ENCODE measurements at places on chromosomes 6 and 20.

DNA sequence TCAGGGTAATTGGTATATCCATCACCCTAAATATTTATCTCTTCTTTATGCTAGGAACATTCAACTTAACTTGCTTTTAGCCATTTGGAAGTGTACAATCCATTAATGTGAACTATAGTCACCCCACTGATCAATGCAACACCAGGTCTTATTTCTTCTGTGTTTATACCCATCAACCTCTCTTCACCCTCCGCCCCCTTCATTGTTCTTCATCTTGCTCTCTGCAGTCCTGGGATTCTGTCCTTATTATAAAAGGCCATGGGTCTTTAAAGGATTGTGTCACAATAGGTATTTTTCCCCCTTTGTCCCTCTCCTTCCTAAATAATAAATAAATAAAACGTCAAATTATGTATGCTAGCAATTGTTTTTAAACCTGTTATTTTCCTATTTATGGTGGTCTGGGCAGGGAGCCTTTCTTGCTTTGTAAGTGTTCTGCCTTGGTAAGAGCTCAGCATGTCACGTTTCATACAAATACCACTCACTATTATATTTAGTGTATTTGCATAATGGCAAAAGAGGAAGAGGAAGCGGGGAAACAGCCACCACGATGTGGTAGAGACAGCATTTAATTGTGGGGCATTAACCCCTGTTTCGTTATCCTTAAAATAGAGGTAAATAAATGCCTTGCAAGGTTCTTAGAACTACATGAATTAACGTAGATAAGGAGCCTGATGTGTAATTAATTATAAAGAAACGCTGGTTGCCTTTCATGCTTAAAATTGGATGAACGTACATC is 1.9 kb downstream of the ABRACL start:
- peak; percentile 41 for DNase-seq

DNA sequence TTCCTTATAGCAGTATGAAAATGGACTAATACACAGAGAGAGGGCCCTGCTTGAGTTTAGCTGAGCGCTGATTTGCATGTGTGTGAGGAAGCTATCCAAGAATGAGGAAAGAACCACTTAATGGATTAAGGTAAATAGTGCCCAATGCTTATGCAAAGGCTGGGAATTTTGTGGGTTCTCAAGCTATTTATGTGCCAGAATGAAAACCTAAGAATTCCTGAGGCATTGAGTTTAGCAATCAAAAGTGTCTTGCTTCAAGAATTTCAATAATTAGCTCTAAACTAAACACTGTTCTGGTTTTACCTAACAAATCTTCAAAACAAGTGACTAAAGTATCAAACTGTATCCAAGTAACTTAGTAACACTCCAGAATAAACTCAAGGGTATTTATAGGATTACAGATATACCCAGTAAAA is 7.0 kb upstream of the OR14J1 start:
- DNase-seq: no peak

- DNase-seq: no peak
These were observed 232.4 kb downstream of the DOK5 start for GRCh38 chr20:54707801-54708200.

DNA sequence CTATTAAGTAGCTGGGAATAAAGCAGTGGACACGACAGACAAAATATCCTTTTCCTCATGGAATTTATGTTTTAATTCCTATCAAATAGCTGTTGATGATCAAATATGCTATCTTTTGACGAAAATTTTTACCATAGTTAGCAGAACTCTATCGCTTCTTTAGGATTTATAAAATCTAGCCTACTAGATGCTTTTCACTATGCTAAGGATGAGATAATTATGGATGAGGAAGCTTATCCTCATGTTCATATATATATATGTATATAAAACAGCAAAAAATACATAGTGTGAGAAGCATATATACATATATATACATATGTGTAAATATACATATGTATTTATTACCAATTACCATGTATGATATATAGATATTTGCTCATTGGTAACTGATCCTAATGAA is 12.9 kb upstream of the PRSS16 start:
- DNase-seq: no peak

DNA sequence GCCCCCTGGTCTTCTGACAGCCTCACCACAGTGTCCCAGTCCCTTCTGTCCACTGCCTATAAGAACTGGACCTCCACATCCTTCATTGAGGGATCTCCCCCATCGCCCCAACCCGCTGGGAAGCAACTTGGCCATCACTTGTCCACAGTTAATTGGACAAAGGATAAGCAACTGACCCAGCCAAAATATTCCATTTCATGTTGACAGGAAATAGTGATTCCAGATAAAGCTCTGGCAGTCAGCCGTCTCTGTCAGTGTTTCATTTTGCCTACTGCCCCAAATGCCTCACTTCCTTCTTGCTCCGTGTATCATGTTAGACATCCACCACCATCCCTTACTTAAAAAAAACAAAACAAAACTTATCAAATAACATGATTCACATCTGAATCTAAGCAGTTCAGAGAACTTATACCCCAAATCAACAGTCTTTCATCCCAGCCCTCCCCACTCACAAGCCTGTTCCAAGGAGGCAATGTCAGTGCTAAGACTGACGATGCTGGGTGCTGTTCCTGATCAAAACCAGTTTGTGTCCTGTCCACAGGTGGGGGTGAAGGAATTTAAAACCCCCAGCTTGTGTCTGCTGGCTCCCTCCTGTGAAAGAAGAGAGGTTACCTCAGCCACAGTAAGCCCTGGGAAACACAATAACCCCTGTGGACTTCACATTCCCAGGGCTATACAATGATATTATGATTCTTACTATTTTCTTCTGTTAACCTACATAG is 162.5 kb downstream of the WDR27 start:
- no peak for DNase-seq

- no peak for DNase-seq
These were observed 64.3 kb upstream of the ID4 start for GRCh38 chr6:19772891-19773290.

- no peak for DNase-seq
These were observed 557.4 kb upstream of the EYS start for GRCh38 chr6:66264376-66264775.

- DNase-seq: no peak
These were observed 40.2 kb downstream of the SLC35F1 start for GRCh38 chr6:117947234-117947633.

DNA sequence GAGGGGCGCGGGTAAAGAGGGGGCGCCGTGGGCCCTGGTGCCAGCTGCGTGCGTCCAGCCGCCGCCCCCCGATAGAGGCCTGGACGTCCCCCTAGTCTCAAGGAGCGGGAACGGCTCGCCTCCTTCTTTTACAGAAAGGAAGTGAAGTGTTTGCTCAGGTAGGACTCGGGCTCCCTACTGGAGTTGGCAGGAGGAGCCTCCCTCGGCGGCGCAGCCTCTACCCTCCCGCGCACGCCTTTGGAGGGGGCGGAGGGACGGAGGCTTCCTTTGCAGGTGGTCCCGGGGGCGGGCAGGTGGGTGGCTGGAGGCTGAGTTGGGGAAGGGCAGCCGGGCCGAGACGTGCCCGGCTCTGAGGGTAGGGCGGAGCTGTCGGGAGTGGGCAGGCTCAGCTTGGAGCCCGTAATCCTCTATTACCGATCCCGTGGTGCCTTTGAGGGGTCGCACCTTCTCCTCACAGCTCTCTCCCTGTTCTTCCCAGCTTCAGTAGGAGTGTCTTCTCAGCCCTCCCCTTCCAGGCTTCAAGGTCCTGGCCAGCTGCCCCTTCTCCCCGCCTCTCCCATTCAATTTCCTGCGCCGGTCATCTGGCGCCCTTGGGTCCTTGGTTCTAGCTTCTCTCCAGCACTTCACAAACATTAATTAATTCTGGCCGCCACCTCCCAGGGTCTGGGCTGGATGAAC is 728 bp downstream of the ITPR3 start:
- DNase-seq: no peak

- DNase-seq: no peak
These were observed 23.9 kb downstream of the ZKSCAN8 start for GRCh38 chr6:28165563-28165962.

DNA sequence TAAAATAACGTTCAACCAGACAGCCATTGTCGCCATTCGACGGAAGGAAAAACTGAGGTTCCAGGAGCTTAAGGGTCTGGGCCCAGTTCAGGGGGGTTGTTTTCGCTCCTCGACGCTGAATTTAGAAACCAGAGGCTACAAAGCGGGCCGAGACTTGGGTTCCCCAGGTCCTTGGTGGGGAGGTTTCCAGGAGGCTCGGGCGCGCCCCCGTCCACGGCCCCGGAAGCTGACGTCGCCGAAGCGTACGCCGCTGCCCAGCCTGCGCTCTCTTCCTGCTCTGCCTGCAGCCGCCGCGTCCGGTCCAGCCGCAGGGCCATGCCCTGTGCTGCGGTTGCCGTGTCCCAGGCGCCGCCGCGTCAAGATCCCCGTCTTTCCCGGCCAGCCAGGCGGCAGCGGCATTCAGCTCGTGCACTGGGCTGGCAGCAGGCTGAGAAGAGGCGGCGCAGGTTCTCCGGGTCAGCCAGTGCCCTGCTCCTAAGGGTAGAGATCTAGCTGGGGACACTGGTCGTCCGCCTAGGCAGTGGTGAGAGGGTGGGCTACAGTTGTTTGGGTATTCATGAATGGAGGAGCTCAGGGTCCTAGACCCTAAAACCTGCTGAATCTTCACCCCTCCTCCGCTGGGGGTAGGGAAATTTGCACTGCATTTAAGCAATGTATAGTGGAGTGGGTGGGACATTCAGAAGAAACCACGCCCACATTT is 901 bp upstream of the TRIM26 start:
- DNase-seq: peak; percentile 64

DNA sequence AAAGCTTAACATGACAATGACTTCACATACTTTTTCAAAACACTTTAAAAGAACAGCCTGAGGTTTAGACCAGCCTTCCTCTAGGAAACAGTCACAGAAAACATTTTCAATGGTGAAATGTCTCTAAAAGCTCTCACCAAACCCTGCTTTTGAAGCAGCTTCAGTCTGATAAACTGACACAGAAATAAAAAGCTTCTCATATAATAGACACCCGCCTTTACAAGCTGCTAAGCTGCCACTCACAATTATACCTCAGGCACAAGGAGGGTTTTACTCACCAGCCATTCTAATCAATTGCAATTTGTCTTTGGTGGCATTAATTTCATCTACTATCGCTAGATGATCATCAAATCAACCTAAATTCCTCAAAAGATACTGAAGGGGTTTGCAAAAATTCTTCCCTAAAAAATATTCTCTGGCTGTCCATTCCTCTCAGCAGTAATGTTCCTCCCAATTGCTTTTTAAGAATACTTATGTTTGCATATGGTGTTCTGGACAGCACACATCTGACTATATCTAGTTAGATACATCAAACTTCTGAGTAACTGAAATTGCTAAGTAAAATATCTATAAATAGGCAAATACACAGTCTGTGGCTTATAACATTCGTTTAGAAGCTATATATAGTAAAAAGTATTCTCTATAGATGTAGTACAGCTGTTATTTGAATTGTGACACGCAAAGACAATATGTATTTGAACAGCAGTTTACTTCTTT is 29.4 kb downstream of the KIF13A start:
- no peak for DNase-seq

DNA sequence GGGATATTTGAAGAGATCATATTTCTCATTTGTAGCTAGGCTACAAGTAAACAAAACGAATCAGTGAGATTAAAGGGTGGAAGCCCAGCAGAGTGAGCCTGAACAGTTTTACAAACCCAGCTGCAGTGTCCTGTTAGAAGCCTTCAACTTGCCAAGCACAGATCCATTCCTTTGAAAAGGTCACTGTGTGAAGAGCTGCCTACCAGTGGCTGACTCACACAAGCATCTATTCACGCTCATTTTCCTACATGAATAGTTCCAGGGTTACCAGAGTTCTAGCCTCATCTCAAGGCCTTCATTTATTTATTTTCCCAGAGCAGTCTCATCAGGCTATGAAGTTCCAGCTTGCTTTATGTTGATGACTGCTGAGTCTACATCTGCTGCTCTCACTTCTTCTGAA is 25.7 kb upstream of the MLIP start:
- no peak for DNase-seq

- no peak for DNase-seq
These were observed 65.3 kb upstream of the ZNF217 start for GRCh38 chr20:53658973-53659372.

DNA sequence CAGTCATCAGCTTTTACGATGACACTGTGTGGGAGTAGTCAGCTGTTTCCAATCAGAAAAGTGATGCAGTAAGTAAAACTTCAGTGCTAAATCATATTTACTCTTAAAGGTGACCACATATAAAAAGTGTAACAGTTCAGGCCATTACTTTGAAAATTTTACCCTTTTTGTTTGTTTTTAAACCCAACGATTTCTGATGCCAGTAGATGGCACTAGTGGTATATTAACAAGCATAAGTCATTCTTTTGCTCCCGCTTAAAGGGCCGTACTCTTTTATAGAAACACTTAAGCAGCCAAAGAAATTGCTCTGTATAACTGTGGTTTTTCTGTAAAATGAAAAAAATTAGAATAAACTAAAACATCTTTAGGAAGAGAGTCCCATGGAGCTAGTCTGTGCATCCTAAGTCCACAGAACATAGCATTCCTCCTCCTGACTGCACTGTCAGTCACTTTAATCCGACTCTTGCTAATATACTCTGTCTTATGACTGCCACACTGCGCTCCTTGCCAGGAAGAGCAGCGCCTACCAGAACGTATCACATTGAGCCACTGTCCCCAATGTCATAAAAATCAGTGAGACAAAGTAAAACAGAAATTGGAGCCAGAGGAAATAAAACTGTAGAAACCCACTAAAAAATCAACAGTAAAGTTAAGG is 25.0 kb downstream of the HEBP2 start:
- DNase-seq: peak; percentile 66
